ENCODE measurements at places on chromosomes 2 and 18. TPM values are rescaled to one million over a fixed set of nuclear protein-coding genes. Genes with fewer than 3 reads are reported as not detected.

Gene STK11IP
- 42.8 TPM for total RNA-seq

Gene ONECUT2
- total RNA-seq: not detected

Gene PDE11A
- not detected for total RNA-seq

Gene ALPG
- total RNA-seq: 0.91 TPM

DNA sequence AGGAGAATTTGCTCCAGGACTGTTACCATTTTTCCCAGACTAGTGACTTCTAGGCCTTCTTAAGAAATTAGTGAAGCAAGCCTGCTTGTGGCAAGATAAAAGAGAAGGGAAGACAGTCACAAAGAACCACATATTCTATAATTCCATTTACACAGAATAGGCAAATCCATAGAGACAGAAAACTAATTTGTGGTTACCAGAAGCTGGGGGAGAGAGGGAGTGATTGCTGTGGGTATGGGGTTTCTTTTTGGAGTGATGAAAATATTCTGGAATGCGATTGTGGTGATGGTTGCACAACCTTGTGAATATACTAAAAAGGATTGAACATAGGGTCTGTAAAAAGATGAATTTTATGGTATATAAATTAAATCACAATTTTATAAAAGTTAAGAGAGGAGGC, 37.5 kb upstream of the SIX2 start:
- H3K27ac ChIP-seq: no peak overlapping the region
- no peak overlapping the region for H3K4me3 ChIP-seq
- no peaks in the 10 kb centered on the region for H3K36me3 ChIP-seq
- no peaks in the 10 kb centered on the region for H3K27me3 ChIP-seq

- no peaks in the 10 kb centered on the region for H3K36me3 ChIP-seq
- no peak for DNase-seq
- no peak overlapping the region for H3K4me3 ChIP-seq
- no peak overlapping the region for H3K27ac ChIP-seq
- no peaks in the 10 kb centered on the region for H3K27me3 ChIP-seq
Measured at GRCh38 chr2:100339823-100340222, 17.5 kb upstream of the LONRF2 start.

GRCh38 chr18:36337679-36338402, 40.3 kb downstream of the FHOD3 start:
- no peaks in the 10 kb centered on the region for H3K4me1 ChIP-seq
- H3K27me3 ChIP-seq: no peaks in the 10 kb centered on the region
- no peak overlapping the region for H3K4me3 ChIP-seq

DNA sequence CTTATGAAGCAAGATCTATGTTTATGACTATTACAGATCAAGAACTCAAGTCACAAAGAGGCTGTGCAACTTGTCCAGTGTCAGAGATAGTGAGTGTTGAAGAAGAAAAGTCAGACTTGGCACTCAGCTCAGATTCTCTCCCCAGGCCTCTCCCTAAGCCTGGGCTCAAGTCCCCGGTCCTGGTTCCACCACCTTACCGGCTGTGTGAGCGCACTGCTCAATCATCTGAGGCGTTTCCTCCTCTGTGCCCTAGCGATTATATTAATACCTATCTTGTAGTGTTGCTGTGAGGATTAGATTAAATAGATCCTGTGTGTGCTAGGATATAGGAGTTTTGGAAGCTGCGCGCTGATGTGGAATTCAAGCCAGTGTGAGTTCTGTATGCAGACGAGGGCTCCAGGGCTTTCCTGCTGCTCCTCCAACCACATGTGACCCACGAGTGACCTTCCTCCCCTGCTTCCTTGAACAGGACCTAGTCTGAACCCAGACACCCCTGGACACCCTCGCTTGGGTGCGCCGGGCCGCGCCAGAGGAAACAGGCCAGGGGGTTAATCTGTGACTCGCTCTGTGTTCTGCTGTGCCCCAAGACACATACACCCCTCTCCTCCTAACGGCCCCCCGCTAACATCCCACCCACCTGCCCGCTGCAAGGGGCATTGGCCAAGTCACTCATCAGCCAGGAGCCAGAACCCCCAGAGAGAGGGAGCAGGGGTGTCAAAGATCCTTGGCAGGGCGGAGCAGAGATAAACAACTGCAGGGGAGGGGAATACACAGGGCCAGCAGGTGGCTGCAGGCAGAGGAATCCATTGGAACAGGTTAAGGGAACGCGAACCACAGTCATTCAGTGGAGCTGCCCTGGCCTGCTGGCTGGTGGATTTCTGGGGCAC, 38.3 kb downstream of the TNS1 start:
- no peaks in the 10 kb centered on the region for H3K36me3 ChIP-seq
- peak; percentile 76 for DNase-seq

Measured in upper lobe of left lung (tissue), 6 donors.